Thyroid gland (tissue), 4 donors: ENCODE measurements at places on chromosomes 2 and 18. TPM values are rescaled to one million over a fixed set of nuclear protein-coding genes. Genes with fewer than 3 reads are reported as not detected.
A peak's percentile ranks its signal among the peaks of the same experiment; 100 is the strongest.

The TNP1 gene
- total RNA-seq = not detected

DNA sequence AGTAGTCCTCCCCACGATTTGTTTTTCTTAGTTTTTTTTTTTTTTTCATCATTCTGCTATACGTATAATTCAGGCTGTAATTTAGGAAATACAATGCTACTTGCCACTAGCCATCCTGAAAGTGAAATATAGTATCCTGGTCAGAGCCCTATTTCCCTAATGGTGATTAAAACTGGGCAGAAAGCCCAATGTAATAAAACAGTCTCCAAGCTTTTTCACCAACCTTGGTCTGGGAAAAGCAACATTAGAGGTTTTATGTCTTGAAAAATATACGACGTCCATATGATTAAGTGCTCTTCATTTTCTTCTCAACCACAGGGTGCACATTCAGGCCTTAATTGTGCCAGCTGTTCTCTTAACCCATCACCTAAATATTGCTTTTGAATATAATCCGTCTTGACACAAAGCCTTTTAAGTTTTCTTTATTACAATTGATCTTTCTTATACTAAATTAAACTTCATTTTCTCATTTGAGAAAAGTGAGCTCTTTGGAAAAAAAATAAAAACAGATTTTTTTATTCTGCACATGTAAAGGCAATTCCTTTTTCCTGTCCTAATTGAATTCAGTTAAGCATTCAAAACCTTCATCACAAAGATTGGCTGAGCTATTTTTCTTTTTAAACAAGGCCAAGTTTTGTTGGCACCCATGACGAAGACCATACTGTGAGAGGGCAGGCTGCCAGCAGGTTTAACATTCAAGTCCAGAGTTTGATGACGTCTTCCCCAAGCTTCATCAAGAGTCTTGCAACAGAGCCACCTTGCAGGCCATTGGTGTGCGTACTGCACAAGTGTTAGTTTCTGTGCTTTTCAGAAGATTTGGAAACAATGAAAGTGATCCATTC, 52.7 kb downstream of the MAP2 start:
- H3K27me3 ChIP-seq = no peaks in the 10 kb centered on the region
- no peak overlapping the region for H3K4me3 ChIP-seq
- no peak overlapping the region for H3K27ac ChIP-seq
- no peaks in the 10 kb centered on the region for H3K36me3 ChIP-seq
- peak; percentile 45 for DNase-seq

The ALPI gene
- not detected for total RNA-seq

GRCh38 chr2:180359522-180360282, 352.6 kb upstream of the CWC22 start:
- no peaks in the 10 kb centered on the region for H3K36me3 ChIP-seq
- H3K4me3 ChIP-seq = no peak overlapping the region
- H3K4me1 ChIP-seq = no peaks in the 10 kb centered on the region
- DNase-seq = no peak
- no peak overlapping the region for H3K27ac ChIP-seq

- no peaks in the 10 kb centered on the region for H3K4me1 ChIP-seq
- no peak overlapping the region for H3K27ac ChIP-seq
- no peaks in the 10 kb centered on the region for H3K27me3 ChIP-seq
- DNase-seq = no peak
- no peak overlapping the region for H3K4me3 ChIP-seq
- peaks cover 26% of the 10 kb centered on the region for H3K36me3 ChIP-seq
Observed at GRCh38 chr2:32222966-32223365, 41.7 kb downstream of the NLRC4 start.
